Anterior cingulate cortex (tissue), 58 donors: ENCODE measurements at places on chromosomes 2 and 18.

GRCh38 chr18:49613141-49613640, 51.3 kb downstream of the LIPG start:
- DNase-seq: no peak

- no peak for DNase-seq
These were observed 283.0 kb downstream of the TMX3 start for GRCh38 chr18:68431922-68432198.

- no peak for DNase-seq
These were observed 271.4 kb upstream of the NCKAP5 start for GRCh38 chr2:133839677-133840076.

DNA sequence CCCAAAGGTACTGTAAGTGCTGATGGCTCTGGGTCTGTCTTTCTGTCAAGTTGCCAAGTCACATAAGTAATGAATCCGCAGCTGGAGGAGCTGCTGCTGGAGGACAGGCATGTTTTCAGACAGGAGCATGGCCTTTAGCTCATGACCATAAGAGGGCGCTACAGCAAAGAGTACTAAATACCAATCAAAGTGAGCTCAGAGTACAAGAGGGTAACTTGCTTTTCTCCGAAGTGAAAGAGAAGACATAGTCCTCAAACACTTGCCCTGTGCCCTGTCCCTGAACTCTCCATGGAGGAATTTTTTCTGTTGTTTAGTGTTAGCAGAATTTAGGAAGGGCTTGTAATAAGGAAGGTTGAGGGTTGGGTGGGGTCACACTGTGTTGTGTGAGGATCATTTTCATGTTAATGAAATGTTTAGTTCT, 58.0 kb upstream of the EML6 start:
- DNase-seq: no peak

DNA sequence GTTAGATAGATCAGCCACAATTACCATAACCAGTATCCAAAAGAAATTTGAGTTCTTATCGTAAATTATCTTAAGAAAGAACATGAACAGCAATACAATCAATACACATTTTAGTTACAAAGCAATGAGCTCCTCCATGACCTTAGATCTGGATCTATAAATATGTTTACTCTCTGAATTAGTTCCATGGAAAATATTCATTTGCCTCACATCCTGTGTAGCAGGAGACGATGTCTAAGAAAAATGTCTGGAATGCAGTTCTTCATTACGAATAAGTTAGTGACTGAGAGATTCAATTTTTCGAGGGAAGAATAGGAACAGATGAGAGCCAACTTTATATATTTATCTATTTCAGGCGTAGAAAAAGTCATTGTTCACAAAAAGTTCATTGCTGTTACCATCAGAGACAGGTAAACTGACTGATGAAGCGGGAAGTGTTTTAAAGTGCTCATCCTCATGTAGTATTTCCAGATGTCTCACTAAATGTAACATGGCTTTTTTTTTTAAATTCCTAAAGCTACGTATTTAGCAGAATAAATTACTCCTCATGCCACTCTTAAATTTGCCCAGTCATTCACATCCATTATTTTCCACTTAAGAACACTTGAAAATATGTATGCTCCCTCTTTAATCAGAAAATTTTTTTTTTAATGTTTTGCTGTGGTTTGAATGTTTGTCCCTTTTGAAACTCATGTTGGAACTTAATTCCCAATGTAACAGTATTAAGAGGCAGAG, 106.5 kb upstream of the SCN1A start:
- DNase-seq: no peak

DNA sequence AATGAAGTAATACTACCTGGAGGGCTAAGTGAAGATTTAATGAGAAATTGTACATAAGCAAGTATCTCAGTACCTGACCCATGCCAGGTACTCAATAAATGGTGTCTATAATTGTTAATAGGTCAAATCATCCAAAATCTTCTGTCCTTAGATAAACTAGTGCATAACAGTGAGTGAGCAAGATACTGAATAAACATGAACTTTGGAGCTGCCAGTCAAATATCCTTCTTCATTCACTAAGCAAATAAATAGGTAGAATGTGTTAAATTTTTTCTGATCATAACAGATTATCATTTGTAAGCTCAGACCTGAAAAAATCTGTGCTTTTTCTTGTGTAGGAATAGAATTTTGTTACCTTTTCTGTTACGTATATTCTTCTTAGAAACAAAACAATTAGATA, 39.6 kb downstream of the RAB3GAP1 start:
- DNase-seq: no peak
